ENCODE measurements at places on chromosomes 5 and 9. TPM values are rescaled to one million over a fixed set of nuclear protein-coding genes. Genes with fewer than 3 reads are reported as not detected.

Gene FOXI1
- total RNA-seq, result not detected

Gene SPINK1
- 0.74 TPM for total RNA-seq

Gene LCN15
- total RNA-seq, result not detected

Gene PTPRD
- total RNA-seq, result 0.30 TPM

Gene MYORG
- total RNA-seq, result 5.1 TPM

Gene PCDHGA1
- total RNA-seq, result 0.37 TPM

Gene TAF1L
- not detected for total RNA-seq

Gene ZFYVE16
- 16.5 TPM for total RNA-seq

Gene GALNT12
- 4.9 TPM for total RNA-seq

Gene GCNT4
- 0.43 TPM for total RNA-seq

Gene TICAM2
- 1.1 TPM for total RNA-seq

Gene PDZD2
- 0.10 TPM for total RNA-seq

Gene TLX3
- total RNA-seq, result not detected

Gene LMX1B
- total RNA-seq, result 2.0 TPM

Gene ABCA2
- 27.1 TPM for total RNA-seq

Gene FOXE1
- 4.5 TPM for total RNA-seq

Gene PTPN3
- total RNA-seq, result 15.4 TPM

Gene FRRS1L
- 0.18 TPM for total RNA-seq

Data from A549 treated with CORT108297 at 1 μM for 4 hours (cell line).